ENCODE measurements at places on chromosomes 7 and 10.

DNA sequence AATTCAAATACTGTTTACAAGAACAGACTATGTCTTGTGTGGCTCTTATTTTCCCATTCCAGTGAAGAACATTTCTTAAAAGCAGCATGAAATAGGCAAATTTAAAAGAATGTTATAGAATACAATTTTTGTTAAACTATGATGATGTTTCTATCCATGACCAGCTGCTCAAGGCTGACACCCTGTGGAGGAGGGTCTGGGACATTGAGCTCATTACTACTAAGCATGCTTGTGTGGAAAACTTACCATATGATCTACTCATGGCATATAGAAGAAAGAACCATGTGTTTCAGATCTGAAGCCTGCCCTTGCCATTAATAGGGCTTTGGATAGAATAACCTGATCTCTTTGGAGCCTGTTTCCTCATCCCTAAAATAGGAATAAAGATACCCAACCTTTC lies 125.0 kb downstream of the FOXP2 start:
- DNase-seq: no peak

DNA sequence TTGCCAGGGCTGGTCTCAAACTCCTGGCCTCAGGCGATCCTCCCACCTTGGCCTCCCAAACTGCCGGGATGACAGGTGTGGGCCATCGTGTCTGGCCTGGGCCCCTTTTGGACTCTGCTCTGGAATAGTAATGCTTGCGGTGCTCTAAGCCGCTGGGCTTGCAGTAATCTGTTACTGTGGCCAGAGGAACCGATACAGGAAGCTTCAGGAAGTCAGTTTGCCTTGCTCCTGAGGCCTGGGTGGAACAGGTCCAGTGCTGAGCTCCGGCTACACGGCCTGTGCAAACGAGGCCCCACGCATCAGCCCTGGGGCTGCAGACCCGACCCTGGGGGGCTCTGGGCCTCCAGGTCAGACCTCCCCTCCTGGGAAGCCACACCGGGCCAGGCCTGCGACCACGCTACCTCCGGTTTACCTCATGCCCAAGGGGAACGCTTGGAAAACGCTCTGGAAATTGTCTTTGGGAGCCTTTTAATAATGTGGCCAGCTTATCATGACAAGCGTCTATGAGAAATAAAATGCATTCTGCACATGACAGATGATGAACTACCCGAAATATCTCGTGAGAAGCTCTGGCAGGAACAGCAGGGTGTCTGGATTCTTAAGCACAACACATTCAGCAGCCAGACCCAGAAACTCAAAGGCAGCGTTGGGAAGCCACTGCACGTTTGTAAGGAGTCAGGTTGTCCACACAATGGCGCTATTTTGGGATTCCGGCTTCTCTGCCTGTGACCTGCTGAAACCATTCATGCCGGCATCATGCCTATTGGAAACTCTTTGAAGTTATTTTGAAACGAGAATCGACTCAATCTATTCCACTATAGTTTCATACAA lies 10.1 kb upstream of the ADAP1 start:
- no peak for DNase-seq

DNA sequence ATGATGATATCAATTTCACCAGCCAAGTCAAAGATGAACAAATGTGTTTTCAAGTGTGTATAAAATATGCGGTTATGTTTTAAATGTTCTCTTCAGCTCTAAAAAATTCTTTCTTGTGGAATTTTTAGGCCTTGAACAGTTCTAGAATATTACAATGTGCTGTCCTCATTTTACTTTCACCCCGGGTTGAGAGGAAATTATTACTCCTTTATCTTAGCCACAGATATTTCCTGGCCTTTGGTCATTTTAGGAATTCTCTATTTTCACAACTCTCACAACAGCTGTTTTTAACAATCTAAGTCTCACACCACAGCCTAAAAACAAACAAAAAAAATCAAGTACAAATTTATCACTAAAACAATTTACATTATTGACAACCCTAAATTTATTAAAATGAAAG lies 112.2 kb upstream of the HGF start:
- DNase-seq: no peak

DNA sequence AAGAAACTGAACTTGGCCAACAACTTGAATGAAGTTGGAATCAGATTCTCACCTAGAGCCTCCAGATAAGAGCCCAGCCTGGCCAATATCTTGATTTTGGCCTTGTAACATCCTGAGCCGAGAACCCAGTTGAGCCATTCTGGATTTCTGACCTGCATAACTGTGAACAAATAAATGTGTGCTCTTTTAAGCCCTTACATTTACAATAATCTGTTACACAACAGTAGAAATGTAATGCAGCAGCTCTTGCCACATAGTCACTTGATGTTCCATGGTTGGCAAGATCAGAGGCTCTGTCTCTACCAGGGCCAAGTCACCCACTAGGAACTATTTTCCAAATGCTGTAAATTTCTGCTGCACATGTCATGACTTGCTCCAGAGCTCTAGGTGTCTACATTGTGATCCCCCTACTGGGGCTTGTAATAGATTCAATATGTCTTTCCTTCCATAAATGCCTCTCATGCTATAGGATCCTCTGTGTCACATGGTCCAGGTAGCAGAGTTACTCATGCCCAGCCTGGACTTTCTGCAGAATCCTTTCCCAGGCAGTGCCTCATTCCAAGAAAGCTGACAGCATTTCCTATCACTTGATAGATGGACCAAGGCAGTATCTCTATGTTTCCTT lies 11.4 kb upstream of the RBM20 start:
- peak; percentile 15 for DNase-seq

GRCh38 chr7:2048006-2048405 lies 184.7 kb downstream of the MAD1L1 start:
- peak; percentile 19 for DNase-seq

DNA sequence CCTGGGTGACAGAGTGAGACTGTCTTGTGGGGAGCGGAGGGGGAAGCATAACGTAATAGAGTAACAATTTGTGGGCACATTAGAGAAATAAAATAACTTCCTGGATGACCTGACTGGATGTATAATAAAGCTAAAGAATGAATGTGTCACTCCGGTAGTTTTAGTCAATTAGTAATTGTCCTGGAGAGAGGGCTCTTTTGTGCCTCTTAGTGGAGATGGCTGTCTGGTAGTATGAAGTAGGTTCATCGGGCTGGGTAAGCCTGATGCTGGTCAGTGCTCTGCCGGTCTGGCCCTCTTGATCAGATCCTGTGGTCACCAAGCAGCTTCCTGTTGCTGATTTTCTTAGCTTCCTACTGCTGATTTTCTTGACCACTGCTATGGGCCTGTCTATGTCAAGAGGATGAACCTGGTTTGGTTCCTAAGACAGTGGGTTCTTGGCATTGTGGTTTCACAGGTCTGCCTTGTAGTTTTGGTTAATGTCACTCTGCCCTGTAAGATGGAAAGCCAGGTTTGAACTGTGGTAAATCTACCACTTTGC lies 34.1 kb downstream of the ZRANB1 start:
- no peak for DNase-seq

DNA sequence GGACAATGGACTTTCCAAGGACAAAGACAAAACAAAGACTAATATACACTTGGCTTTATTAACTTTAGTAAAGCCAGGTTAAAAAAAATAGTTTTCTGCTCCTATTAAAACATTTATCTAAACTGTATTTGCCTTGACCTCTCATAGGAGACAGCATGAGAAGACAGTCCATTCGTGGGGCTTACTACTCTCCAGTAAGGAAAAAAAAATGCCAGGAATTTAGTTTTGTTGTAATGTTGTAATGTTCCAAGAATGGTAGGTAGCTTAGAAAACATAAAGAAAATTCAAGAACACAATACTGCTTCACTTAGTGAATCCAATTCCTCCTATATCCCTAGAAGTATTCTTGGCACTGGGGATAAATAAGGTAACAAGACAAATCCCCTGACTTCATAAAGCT lies 81.7 kb downstream of the KMT2C start:
- DNase-seq: no peak

DNA sequence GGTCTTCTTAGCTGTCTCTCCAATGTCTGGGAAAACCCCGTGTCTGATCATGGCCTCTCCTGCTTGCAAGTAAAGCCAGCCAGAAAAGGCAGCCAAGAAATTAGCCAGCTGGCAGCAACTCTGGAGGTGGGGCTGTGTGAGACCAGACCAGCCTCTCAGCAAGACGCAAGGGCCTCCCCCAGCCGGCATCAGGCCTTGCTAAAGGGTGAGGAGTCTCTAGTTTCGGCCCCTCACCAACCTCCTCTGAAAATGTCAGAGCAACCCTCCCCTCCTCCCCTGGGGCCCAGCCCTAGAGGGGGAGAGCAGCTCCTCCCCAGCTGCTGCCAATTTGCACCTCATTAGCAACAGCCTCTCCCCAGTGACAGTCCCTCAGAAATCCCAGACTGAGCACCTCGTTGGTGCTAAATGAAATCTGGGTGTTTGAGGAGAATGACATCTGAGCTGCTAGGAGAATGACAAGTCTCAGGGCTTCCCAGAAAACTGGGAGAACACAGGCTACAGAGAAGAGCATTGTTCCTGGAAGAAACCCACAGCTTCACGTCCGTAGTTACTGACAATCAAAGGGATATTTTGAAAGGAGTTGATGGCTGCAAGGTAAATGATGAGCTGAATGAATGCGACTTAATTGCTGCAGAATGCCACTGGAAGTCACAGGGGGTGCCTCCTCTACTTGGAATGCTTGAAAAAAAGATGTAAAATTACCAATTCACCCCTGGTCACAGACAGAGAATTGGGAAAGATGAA lies 25.9 kb downstream of the DGKI start:
- peak; percentile 54 for DNase-seq

- no peak for DNase-seq
Observed at GRCh38 chr7:38291117-38291647, 17.7 kb upstream of the TARP start.

- no peak for DNase-seq
Observed at GRCh38 chr10:129605986-129606518, 139.0 kb downstream of the MGMT start.

GRCh38 chr10:75987616-75988015 lies 556.2 kb downstream of the LRMDA start:
- DNase-seq: no peak

GRCh38 chr7:96211954-96212353 lies 109.9 kb downstream of the SLC25A13 start:
- no peak for DNase-seq

DNA sequence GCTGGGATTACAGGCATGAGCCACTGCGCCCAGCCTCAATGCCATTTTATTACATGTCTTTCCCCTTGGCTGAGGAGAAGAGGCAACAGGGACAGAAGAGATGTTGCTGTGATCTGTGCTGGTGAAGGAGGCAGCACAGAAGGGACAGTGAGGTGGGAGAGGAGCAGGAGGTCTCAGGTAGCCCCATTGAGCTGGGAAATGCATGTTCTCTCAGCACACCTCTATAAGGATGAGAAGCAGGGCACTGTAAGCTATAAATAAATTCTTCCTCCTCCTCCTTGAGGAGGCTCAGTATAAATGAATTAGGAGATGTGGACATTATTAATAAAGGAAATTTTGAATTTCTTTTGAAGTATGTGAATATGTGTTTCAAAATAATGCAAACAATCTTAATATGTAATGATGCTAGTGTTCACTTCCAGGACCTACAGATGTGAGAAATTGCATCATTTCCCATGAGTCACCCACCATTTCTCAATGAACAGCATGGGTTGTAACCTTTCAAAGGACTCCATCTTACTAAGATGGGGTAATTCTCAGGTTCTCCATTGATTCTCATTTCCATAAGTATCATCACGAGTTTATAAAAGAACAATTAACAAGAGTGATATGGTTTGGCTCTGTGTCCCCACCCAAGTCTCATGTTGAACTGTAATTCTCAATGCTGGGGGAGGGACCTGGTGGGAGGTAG lies 88.9 kb upstream of the ODAD2 start:
- no peak for DNase-seq

Data from kidney (tissue), 22 donors.